Stimulated activated naive CD8-positive, alpha-beta T cell treated with anti-CD3 and anti-CD28 coated beads, Interleukin-15, amount 100 ng/mL, for 72 hours (primary cell): ENCODE measurements at places on chromosomes 3 and 15.

GRCh38 chr3:33898901-33899300 is 100.5 kb downstream of the PDCD6IP start:
- DNase-seq, result no peak

GRCh38 chr3:55882006-55882405 is 394.9 kb upstream of the WNT5A start:
- no peak for DNase-seq

- peak; percentile 67 for DNase-seq
These were observed 28.3 kb downstream of the LRIG1 start for GRCh38 chr3:66472313-66473134.

GRCh38 chr3:190746531-190746930 is 116.0 kb downstream of the GMNC start:
- no peak for DNase-seq

GRCh38 chr15:29874977-29875376 is 52.7 kb upstream of the TJP1 start:
- DNase-seq, result no peak

- DNase-seq, result no peak
These were observed 12.0 kb downstream of the SNRK start for GRCh38 chr3:43298292-43298691.

GRCh38 chr3:48353987-48354386 is 18.0 kb upstream of the FBXW12 start:
- DNase-seq, result no peak

DNA sequence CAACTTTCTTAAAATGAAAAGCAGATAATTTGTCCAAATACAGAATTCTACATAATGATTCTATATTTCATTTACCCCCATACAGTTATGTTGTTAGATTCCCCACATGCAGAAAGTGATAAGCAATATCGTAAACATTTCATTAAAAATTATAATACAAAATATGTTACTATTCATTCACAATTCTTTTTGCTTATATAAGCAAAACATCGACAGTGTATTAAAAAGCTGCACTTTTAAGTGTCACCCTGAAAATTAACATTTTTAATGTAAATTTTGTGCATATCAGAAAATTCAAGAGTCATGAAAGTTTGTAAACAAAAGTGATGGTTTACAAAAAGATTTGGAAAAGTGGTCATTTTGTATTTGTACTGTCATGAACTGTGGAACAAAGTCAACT is 19.2 kb downstream of the TMEM212 start:
- no peak for DNase-seq

DNA sequence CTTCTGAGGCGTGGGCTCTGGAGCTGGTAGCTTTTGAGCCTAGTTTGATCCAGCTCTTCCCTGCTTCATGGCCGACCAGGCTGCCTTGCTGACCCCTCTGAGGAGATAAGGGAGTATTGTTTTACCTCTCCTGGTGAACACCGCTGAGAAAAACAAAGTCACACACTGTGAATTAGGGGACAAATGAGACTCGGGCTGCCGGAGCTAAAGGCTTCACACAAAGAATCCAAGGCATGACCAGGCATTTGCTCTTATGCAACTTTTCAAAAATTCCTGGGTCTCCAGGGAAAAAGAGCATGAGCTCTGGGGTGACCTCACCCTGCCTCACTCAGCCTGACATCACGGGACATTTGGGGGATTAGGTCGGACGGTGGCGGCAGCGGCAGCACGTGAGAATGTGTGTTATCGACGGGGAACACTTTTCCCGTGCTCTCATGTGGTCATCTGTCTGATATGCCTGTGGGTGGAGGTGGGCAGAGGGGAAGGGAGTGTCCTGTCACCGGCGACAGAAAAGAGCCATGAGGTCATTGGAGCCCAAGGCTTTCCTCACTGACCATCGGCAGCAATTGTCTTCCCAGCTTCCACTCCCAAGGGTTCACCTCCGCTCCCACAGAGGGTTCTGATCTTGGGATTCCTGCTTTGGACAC is 61.0 kb downstream of the TMEM44 start:
- no peak for DNase-seq

- DNase-seq, result no peak
These were observed 69.1 kb downstream of the PEX5L start for GRCh38 chr3:179967622-179968021.

GRCh38 chr15:52658955-52659354 is 20.2 kb downstream of the ATOSA start:
- peak; percentile 16 for DNase-seq

DNA sequence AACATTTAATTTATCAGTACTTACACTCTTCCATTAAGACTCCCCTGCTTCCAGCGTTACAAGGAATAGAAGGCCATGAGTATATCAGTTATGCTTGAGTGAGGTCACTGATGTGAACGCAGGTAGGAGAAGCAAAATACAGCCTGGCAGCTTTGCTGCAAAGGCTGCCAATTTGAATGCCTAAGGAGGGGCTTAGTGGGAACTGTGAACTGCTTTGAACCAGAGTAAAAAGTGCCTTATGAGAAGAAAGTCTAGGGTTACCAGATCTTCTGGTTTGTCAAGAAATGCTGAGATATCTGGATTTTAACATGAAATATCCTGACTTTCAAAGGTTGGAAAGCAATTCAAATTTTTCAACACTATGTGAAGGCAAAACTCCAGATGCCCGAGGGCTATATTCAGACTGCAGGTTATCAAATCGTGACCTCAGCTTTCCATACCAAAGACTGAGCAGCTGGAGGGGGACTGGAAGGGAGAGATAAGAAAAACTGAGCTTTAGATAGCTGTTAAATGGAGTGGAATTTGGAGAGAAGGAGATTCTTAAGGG is 446.3 kb upstream of the NECTIN3 start:
- no peak for DNase-seq

DNA sequence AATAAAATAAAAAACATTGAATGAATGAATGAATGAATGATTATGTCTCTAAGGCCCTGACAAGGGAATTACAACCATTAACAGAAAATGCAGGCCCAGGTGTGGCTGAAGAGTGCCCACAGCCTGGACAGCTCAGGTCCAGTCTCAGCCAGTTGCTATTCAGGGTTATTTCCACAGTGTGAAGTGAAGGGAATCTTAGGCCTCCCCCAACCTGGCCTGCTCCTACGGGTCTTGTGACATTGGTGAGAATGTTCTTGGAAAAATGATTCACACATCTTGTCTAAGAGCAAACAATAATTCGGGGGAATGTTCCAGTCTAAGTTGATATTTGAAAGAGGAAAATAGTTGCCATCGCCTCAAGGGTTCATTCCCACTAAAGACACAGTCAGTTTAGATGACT is 37.0 kb downstream of the MINDY4B start:
- DNase-seq, result no peak

DNA sequence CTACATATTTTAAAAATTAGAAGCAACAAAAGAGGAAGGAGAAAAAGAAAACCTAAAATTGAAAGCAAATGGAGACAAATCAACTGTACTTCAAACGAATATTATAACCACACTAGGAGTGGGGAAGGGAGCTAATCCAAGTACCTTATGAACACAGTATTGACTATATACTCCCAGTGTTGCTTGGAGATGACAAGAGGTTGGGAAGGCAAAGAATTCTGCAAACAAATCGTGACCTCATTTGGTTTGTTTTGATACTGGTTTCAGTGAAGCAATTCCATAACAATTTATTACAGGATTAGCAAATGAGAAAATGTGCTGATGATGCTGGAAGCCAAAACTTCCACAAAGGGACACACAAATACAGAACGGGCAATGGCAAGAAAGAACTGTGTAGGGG is 268.1 kb downstream of the ULK4 start:
- no peak for DNase-seq

DNA sequence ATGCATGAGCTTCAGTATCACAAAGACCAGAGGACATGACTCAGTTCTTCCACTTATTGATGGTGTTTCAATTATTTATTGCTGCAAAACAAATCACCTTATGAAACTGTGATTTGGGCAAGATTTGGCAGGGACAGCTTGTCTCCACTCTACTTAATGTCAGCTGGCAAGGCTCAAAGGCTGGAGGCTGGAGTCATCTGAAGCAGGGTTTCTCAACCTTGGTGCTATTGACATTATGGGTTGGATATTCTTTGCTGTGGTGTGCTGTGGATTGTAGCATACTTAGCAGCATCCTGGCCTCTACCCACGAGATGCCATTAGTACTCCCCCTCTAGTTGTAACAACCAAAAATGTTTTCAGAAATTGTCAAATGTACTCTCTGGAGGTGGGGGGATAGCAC is 138.8 kb upstream of the PEX5L start:
- DNase-seq, result no peak

DNA sequence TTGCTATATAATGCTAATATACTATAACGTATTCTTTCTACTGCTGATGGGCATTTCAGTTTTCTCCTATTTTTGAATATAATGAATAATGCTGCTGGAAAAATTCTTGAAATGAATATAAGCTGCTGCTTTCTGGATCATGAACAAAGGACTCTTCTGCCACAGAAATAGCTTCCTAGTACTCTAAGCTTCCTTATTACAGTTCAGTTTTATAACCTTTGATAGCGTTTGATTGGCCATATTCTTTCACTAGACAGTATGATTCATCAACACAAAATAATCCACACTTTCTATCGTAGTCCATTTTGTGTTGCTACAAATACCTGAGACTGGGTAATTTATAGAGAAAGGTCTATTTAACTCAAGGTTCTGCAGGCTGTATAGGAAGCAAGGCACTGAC is 16.4 kb upstream of the UBE3A start:
- DNase-seq, result no peak

DNA sequence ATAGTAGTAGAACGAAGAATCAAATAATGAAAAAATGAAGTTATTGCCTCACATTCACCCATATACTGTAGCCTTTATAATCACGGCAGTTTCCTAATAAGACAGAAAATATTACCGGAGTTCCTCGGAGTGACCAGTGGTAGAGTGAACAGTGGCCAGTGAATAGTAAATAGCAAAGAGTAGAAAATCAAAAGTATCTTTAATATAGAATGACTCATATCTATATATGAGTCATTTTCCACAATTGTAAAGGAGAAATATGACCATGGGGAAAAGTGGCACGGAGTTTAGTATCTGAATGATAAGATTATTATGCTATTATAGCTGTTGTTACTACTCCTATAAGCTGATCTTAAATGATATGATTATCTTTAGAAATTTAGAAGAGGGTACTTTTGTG is 38.5 kb downstream of the ZBTB20 start:
- DNase-seq, result no peak

GRCh38 chr3:135869439-135870105 is 96.0 kb upstream of the PPP2R3A start:
- DNase-seq, result no peak

DNA sequence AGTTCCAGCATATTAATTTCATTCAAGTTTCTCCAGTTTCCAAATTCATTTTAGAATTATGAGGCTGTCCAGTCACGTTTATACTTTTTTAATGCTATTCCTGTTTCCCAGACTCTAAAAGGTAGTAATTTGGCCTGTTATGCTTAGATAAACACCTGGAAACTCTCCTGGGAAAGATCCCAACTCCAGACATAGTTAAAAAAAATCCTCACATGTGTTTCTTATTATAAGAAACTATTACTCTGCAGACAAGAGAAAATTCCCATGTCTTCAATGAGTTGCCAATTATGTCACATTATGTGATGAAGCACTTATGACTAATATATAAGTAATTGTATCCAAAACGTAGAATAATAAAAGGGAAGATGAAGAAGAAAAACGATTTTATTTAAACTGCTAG is 137.1 kb upstream of the TMC3 start:
- DNase-seq, result no peak

GRCh38 chr15:58951388-58952007 is 18.0 kb upstream of the SLTM start:
- no peak for DNase-seq

GRCh38 chr3:155727836-155728235 is 17.0 kb downstream of the PLCH1 start:
- no peak for DNase-seq

DNA sequence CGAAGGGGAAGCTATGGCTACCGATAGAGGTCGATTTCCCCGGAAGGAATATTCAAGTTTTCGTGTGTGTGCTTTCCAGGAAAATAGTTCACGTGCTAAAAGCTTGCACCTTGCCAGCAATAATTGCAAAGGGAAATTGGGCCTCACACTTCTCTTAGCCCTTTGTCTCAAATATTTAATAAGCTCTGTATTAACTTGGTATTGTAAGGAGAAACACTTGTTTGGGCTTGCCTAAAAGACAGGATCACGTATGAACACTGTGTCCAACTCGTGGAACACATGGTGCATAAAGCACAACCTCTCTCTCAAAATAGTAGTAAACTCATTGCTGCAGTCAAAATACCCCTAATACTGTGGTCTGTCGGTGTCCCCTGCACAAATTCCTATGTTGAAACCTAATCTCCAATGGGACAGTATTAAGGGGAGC is 352 bp upstream of the TMF1 start:
- DNase-seq, result no peak
